ENCODE measurements at places on chromosomes 3 and 15.

DNA sequence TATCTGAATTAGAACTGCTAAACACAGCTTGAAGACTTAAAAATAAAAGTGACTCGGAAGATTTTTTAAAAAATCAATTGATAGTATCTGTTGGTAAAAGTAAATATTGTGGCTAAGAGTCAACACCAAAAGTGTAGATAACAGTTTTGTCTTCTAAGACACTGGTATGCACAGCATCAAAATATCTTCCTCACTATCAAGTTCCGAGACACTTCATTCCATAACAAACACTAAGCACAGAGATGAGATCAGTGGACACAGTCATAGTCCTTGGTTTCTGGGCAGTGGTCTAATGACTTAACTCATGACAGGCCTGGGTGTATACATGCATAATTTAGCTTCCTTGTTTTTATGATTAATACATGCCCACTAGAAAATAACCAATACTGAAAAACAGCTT, 63.2 kb downstream of the PXYLP1 start:
- DNase-seq = no peak

GRCh38 chr3:192494174-192494573, 233.2 kb downstream of the FGF12 start:
- no peak for DNase-seq

GRCh38 chr3:27720899-27721716, 1.0 kb downstream of the EOMES start:
- no peak for DNase-seq

DNA sequence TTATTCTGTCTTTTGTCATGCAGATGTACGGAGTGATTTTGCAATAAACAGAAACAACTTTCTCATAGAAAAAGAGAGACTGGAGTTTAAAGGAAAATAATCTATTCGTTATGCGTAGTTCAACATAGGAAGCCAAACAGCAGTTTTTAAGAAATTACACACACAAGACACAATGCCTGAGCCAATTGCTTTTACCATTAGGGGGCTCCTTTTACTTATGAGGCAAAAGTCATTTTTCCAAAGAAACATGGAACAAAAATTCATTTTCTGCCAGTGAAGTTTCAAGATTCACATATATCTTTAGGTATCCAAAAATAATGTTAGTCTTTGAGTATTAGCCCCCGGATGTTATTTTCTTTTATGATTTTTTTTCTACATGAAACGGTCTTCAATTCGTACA, 10.7 kb downstream of the CNTN6 start:
- DNase-seq = no peak

- DNase-seq = no peak
These were observed 121.8 kb downstream of the ITPR1 start for GRCh38 chr3:4614927-4615326.

- DNase-seq = no peak
These were observed 47.6 kb downstream of the ALDH1A2 start for GRCh38 chr15:58017869-58018268.

DNA sequence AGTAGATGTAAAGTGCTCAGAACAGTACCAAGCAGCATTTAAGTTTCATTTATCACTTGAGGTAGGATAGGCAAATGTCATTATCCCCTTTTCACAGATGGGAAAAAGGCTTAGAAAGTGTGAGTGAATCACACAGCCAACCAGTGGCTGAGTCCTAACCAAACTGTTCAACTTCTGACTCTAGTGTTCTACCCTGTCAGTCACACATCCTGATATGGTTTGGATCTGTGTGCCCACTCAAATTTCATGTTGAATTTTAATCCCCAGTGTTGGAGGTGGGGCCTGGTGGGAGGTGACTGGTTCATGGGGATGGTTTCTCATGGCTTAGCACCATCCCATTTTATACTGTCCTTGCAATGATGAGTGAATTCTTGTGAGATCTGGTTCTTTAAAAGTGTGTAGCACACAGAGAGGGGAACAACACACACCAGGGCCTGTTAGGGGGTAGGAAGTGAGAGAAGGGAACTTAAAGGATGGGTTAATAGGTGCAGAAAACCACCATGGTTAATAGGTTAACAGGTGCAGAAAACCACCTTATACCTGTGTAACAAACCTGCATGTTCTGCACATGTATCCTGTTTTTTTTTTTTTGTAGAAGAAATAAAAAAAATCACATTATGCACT, 304.7 kb downstream of the SUCLG2 start:
- no peak for DNase-seq

- DNase-seq = no peak
These were observed 1.1 kb downstream of the SNRK start for GRCh38 chr3:43287500-43287873.

- no peak for DNase-seq
These were observed 141.7 kb downstream of the IL5RA start for GRCh38 chr3:2968475-2968874.

DNA sequence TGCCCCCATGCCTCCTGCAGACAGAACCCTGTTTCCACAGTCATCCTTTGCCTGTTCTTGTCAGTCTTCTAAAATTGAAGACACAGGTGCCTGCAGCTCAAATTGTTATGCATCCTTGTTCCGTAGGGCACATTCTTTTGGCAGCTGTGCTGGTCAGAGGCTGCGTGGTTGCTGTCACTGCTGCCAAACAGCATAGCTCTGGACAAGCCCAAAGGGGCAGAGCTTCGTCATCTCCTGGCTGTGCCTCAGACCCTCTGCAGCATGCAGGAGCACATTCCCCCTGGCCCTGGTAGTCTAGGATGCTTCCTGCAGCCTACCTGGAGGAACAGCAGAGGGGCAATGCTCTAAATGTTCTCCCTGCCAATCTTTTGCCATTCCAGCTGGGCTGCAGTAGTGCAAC, 2.1 kb upstream of the FBXL22 start:
- DNase-seq = no peak

- DNase-seq = no peak
These were observed 60.8 kb upstream of the MEF2A start for GRCh38 chr15:99504823-99505551.

DNA sequence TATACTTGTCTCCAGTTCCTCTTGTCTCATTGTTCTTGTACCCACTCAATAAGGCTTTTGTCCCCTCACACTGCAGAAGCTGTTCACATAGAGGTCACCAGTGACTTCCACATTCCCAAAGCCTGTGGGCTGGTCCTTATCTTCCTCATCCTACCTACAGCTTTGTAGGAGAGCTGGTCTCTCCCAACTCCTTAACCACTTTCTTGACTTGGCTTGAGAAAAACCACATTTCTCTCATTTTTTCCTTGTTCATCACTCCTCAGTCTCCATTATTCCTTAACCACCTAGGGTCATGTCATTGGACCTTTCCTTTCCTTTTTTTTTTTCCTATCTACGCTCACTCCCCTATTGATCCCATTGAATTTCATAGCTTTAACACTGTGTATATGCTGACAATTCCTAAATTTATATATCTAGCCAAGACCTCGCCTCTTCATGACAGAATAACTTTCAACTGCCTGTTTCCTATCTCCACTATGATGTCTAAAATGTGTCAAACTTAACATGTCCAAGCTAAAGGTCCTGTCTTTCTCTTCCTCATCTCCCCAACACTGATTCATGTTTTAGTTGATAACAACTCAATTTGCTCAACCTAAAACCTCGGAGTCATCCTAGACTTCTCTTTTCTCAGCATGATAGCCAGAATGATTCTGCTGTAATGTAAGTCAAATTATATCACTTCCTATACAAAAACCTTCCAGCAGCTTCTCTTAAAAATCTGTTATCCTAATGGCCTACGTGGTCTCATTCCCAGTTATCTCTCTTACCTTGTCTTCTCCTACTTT, 49.5 kb downstream of the CEP63 start:
- no peak for DNase-seq

GRCh38 chr3:63251499-63251898, 26.6 kb upstream of the SYNPR start:
- DNase-seq = no peak

GRCh38 chr3:17320266-17320665, 422.2 kb downstream of the TBC1D5 start:
- no peak for DNase-seq

DNA sequence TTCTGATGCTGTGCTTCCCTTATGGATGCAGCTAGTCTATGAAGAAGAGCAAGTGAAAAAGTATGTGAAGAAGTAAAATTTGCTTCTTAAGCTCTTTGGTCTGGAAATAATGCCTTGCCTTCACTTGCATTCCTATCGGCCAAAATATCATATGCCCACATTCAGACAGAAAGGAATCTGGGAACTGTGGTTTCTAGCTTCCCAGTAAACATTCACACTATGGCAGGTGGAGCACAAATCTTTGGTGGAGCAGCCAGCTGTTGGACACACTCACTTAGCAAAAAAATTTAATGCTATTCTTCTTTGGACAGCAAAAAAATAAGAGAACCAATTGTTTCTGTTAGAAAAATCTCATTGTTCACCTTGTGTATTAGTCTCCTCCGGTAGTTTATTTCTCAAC, 12.3 kb upstream of the COL6A6 start:
- DNase-seq = no peak

DNA sequence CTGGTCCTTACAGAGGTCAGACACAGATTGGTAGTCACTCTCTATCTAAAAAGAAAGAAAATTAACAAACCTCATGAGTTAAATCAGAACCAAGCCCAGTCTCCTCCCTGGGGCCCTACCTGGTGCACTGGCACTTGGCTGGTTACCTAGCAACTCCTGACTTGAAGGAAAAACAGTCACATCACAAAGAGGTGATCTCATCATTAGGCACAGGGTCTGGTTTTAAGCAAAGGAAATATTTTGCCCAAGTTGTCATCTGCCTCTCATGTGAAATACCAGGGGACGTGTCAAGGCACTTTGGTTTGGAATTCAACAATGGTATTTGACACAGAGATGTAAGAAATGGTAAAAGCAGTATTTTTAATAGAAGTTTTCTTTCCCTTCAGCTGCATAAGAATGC, 47.7 kb upstream of the FMN1 start:
- no peak for DNase-seq

DNA sequence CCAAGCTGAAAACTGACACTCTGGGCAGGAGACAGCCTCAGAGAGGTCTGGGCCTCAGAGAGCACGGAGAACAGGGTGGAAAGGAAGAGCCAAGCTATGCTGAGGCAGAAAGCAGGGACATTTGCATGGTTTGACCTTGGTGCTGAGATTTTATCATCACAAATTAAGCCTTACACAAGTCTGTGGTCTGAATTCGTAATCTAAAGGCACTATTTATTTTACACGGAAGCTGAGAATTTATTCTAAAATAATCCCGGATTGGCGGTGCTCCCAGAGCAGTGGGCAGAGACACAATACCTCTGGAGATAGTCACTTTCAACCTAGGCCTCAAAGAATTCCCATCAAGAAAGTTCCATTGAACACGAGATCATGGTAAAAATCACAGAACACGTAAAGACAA, 47.5 kb downstream of the CFAP92 start:
- DNase-seq = no peak

- DNase-seq = no peak
These were observed 113.8 kb downstream of the AKAP13 start for GRCh38 chr15:85494048-85494777.

- no peak for DNase-seq
These were observed 105.2 kb upstream of the NR2E3 start for GRCh38 chr15:71705151-71705550.

- DNase-seq = no peak
These were observed 12.0 kb downstream of the DNAJB11 start for GRCh38 chr3:186582541-186582940.

GRCh38 chr3:197512691-197513571, 42.8 kb downstream of the BDH1 start:
- no peak for DNase-seq

DNA sequence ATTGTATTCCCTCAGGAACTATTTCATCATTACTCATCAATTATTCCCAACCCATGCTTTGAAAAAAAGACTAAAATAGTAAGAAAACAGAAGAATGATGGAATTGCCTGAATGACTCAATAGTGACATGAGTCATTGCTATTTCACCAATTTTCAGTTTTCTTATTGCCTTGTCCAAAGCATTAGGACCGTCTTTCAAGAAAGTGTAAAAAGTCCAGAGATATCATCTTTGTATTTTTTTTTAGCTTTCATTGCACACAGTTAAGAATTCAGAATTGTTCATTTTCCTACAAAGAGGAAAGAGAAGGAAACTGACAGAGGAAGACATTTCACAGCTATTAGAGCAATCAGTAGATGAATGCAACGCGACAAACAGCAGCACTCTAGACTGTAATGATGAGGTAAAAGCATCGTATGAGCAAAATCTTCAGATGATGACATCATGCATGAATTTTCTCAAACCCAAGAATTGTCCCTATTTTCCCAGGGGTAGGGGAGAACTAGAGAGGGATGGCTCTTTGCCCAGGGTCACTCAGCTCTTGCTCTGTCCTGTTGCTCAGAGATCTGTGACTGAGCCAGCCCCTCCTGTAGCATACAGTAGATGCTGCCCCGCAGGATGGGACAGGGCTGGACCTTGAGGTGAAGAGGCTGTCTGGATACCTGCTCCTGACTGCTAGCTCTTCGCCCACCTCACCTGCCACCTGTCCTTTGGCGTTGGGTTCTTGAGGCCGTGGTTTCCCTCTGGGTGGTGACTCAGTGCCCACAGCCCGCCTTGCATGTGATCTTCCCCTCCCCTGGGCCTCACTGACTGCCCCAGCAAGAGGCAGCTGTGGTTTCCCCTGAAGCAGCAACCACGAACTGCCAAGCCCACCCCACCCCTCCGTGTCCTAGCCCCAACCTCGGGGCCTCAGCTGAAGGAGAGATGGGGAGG, 84.8 kb downstream of the PPCDC start:
- no peak for DNase-seq

DNA sequence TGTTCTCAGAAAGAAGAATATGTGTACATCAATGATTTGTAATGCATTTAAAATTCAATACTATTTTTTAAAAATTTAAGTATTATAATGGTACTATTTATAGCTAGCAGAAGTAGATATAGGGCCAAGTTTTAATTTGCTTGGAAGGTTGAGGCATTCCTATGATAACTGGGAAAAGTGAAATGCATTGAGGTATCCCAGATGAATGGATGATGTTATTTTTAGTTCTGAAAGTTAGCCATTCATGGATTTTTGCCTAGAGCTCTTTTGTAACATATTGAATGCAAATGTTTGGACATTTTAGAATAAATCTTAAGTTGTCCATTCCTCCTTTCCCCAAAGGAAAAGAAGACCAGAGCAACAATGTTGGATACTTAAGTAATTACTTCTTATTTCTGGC, 47.6 kb downstream of the GAP43 start:
- no peak for DNase-seq

DNA sequence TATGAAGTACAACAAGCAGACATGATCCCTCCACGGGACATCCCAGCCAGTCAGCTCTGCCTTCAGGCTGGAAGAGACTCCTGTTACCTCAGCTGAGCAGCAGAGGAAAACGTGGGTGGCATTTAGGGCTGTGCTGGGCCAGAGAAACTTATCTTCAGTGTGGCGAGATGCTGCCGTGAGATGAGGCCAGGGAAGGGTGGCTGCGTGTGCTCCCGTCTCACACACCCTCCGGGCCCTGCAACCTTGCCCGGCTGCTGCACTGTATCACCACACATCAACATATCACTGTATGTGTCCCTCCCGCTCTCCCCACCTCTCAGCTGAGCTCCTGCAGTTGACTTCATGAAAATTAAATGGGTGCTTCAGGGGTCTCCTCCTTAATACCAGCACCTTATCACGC, 23.4 kb downstream of the BMF start:
- no peak for DNase-seq

- no peak for DNase-seq
These were observed 24.6 kb upstream of the SACM1L start for GRCh38 chr3:45664578-45664977.

GRCh38 chr3:134799393-134799792, 4.3 kb downstream of the EPHB1 start:
- DNase-seq = no peak
